ENCODE measurements at places on chromosomes 16 and 17.

GRCh38 chr17:63434951-63435571 is 11.0 kb downstream of the CYB561 start:
- no peak for DNase-seq

GRCh38 chr16:54645345-54645744 is 285.3 kb upstream of the IRX5 start:
- no peak for DNase-seq

DNA sequence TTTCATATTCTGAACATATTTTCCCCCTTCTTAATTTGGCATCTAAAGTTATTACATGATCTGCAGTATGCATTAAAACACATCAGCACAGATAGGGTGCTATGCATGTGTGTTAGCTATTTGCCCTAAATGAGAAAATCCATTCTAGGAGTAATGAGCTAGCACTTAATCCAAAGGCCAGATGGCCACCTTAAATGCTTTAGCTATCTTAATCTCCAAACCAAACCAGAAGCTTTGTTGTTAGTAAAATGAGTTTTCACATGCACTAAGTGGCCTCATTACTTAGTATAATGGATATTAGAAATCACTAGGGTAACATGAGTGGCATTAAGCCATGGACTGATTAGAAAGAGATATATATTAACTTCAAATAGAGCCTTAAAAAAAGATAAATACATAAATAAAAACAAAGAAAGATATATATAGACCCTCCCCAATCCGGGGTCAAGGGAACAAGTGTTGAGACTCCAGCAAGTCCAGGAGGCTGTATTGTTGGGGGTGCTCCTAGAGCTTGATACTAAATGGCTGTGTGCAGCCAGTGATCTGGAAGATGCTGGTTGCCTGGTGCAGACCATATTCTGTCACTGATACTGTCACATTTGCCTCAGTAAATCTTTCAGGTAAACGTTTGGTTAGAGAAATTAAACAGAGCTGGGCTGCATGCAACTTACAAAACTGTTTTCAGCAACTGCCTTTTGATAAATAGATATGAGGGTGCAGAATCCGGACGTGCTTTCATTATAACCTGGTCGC is 67.3 kb downstream of the MYH10 start:
- DNase-seq = no peak

DNA sequence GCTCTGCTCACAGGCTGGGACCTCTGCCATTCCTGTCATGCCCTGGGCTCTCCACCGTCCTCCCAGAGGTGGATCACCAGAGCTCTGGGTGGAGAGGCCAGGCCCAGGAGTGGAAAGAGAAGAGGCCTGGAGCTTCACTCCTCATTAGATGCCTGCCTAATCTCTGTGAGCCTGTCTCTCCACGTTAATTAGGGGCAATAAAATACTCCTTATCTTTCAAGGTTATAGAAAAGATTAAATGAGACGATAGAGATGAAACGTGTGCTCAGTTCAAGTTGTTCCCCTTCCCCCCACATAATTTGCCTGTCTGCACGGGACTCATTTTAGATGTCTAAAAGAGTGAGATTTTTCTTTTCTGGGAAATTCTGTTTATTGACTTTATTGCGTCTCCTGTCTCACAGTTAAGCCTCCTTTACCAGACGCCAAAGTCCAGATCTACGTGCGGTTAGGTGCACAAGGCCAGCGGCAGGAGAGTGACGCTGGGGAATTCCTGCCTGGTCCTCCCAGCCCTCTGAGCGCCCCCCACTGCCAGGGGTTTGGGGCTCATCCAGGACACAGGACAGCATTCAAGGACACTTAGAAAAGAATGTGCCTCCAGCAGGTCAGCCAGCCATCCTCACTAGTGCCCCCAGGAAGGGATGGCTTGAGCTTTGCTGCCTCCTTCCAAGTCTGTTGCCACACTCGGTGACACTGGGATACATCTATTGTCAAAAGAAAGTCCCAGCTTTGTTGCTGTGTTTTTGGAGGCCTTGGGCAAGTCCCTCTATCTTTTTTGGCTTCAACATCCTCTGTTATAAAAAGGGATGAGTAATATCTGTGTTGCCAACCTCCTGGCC is 42.3 kb downstream of the TBX4 start:
- no peak for DNase-seq

DNA sequence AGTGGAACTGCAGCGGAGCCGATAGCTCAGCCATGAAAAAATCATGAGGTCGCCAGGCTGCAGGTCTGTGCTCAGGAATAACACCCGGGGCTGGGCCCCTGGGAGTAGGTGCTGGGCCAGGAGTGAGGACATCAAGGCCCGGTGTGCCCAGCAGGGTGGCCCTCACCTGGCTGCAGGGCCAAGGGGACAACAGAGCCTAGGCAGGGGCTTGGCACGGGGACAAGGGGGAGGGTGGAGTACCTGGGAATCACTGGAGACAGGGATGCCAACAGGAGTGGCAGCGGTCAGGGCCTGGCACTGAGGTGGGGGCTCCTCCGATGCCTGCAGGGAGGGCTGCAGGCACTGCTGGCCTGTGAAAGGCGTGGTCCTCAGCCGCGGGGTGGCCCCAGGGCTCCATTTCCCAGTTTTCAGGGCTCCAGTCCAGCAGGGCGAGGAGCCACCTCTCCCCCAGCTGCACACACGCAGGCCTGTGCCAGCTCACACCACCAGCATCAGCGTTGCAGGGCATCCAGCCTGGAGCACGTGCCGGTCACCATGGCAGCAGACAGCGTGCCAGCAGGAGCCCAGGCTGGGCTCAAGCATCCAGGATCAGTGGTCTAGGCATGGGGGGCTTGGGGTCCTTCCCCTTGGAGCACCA is 4.7 kb upstream of the FSCN2 start:
- no peak for DNase-seq

GRCh38 chr17:17703140-17703919 is 22.1 kb downstream of the RAI1 start:
- no peak for DNase-seq

DNA sequence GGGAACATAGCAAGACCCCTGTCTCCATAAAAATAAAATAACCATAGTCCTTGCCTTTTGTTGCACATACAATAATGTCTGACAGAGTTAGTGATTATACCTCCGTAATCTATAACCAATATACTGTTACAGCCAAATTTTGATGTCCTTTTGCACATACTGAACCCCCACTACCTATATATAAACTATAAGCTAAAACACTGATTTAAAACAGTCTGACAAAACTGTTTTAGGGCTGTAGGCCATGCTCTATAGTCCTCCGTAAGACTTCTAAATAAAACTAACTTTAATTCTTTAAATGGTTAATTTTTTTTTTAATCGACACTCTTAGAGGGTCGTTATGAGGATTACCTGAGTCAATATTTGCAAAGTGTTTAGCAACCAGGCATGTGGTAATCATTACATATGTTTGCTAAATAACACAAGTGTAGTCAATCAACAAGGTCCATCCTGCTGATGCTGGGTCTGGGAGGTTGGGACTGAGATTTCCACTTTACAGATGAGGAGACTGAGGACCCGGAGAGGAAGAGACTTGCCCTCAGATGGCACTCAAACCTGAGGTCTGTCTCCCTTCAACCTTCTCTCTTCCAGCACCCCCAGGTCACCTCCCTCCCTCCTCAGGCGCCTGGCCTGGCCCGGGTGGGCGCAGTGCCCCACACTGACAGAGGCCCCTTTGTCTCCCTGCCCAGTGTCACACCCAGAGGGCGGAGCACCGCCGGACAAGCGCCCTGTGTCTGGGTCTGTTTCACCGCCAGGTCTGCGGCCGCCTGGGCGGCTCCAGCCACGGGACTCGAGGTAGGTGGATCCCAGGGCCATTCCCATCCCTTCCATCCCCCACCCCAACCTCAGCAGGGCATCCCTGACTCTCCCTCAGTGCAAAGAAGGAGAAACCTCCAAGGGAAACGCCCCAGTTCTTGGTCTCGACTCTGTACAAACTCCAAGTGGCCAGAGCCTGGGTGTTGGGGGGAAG is 10.3 kb downstream of the ZNF385C start:
- no peak for DNase-seq

- DNase-seq = no peak
These were observed 699.6 kb downstream of the MAF start for GRCh38 chr16:78900966-78901365.

GRCh38 chr16:76052725-76053124 is 224.5 kb upstream of the CNTNAP4 start:
- DNase-seq = no peak

GRCh38 chr16:89135971-89136765 is 35.4 kb upstream of the CDH15 start:
- no peak for DNase-seq

DNA sequence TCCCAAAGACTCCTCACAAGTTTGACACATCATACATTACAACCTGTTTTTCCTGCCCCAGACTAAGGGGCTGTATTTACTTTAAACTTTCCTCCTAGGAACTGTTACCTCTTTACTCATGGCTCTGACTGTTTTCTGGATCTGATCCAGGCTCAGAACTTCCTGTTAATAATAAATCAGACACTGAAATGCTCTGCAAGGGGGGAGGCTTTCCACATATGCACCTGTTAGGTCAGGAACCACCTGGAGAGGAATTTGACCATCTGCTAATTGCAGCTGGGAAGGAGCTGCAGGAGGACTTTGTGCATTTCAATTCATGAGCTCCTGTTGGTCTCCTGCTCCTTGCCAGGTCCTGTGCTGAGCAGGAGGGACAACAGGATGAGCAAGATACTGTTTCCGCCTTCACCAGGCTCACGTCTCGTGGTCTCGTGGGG is 476.9 kb upstream of the CDH5 start:
- no peak for DNase-seq
